ENCODE measurements at places on chromosomes 13 and 19. TPM values are rescaled to one million over a fixed set of nuclear protein-coding genes. Genes with fewer than 3 reads are reported as not detected.

The LGALS4 gene
- polyA plus RNA-seq: 680 TPM

The CGB1 gene
- not detected for polyA plus RNA-seq

The TRAPPC6A gene
- polyA plus RNA-seq: 50.2 TPM

The KCTD4 gene
- 0.10 TPM for polyA plus RNA-seq

The SARS2 gene
- 34.9 TPM for polyA plus RNA-seq

DNA sequence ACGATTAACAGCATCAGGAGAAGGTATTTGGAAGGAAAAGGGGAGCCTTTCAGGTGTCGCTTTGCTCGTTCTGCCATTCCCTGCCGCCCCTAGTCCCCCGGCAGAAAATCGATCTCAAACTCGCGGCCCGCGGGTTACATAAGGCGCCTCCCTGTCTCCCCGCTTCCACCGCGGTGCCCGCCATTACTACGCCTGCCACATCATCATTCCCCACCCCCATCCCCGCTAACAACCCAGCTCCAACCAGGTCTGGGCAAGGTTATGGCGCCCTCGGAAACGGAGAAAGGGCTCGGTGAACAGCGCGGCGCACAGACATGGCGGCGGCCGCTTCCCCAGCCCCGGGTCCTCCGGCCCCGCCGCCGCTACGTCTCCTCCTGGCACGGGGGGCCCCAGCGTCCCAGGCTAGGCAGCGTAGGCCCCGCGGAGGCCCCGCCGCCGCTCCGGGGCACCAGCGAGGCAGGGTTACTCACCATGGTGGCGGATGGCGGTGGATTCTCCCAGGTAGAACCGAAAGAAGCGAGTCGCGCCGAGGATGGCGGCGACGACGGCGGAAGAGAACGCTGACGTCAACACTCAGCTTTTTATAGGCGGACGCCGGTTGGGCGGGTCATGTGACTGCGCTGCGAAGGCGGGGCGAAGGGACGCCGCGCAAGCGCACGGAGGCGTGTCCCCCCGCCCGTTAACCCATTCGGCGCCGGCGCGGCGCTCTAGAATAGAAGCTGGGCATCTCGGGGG lies at the start of gene EEF2:
Gene EEF2 (minus strand): TSS at position 556 of the 735 bp plus-strand sequence. CDS start 83 bp downstream, at position 473.
- DNase-seq: peak; percentile 92
- peaks cover 35% of the 10 kb centered on the region for H3K4me1 ChIP-seq
- peaks cover 6% of the 10 kb centered on the region for H3K27me3 ChIP-seq
- H3K27ac ChIP-seq: peak within 1 kb of the TSS; percentile 86
- peaks cover 43% of the 10 kb centered on the region for H3K36me3 ChIP-seq
- peak within 1 kb of the TSS; percentile 97 for H3K4me3 ChIP-seq

DNA sequence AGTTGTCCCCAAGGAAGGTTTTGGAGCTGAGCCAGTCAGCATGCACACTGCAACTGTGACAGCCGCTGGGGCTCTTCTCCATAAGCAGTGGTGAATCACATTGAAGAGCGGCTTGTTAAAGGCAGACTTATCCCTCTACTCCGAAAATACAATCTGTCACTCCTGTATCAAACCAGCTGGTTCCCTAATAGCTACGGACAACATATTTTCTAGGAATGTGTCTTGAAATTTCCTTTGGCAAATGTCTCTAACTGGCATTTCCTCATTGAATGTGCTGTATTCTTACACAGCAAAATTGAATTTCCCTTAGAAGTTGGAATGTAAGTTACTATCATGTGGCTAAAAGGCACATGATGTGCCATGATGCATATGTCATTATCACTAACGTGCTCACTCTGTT lies 104.0 kb upstream of the GPR12 start:
- H3K27ac ChIP-seq: no peak overlapping the region
- H3K4me1 ChIP-seq: no peaks in the 10 kb centered on the region
- H3K4me3 ChIP-seq: no peak overlapping the region

- H3K27me3 ChIP-seq: no peaks in the 10 kb centered on the region
- H3K4me3 ChIP-seq: no peak overlapping the region
- H3K36me3 ChIP-seq: no peaks in the 10 kb centered on the region
- no peaks in the 10 kb centered on the region for H3K4me1 ChIP-seq
- DNase-seq: no peak
These were observed 493.3 kb downstream of the LMO7 start for GRCh38 chr13:76129305-76130000.

DNA sequence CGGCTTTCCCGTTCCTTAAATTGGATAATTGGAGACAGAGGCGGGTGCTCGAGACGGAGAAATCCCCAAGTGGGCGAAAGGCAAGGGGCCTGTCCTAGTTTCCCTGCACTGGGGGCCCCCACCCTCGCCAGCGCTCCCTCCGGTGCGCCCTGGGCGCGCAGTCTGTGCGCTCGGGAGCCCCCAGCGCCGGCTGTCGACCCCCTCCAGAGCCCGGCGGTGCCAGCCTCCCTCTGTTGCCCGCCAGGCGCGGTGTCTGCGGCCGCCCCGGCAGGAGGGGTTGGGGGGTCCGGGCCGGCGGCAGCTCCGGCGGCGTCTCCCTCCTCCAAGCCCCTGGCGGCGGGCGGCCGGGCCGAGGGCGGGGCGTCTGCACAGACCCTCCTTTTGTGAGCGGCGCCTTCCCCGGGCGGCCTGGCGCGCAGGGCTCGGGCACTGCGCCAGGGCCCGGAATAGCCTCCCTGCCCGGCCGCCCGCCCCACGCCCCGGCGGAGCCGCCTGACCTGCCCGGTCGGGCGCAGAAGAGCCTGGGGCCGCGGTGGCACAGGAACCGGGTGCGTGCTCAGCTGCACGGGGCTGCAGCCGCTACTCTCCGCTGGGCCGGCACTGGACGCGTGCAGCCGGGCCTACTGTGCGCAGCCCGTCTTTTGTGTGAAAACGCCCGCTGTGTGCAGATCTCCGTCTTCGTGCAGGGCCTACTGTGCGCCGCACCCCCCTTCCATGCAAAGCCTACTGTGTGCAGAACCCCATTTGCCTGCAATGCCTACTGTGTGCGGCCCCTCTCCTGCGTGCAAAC lies 13.2 kb downstream of the GADD45B start:
- H3K27ac ChIP-seq: no peak overlapping the region
- no peak overlapping the region for H3K4me3 ChIP-seq
- no peaks in the 10 kb centered on the region for H3K36me3 ChIP-seq

DNA sequence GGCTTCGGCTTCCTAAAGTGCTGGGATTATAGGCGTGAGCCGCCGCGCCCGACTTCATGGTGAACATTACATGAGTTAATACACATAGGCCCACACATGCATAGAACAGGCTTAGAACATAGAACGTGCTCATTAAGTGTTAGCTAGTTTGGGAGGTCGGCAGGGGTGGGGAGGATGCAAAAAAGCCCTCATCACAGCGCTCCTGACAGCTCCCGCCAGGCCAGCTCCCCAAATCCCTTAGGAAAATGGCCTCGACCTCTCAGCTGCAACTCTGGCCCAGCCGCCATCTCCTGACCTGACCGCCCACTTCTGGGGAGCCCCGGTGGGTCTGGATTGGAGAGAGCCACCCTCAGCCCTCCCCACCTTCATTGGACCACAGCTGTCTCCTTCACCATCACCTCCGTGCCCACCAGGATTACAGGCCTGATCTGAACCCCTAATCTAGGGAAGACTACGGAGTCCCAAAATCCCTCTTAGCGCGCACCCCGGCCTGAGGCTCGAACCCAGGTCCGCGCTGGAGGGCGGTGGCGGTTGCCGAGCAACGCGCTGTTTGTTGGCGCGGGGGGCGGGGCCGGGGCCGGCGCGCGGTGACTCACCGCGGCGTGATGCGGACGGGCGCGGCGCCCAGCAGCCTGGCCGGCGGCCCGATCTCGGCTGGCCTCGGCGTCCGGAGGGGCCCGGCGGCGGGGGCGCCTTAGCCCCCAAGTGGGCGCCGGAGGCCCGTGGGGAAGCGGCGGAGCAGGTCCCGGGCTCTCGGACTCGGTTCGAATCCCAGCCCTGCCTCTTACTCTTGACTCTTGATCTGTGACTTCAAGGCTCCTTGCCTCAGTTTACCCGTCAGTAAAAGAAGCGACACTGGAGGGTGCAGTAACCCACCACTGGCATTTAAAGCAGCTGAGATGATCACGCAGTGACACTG lies 26.7 kb upstream of the NANOS3 start:
- peak overlapping the region; percentile 85 for H3K27ac ChIP-seq
- peak overlapping the region; percentile 22 for H3K4me3 ChIP-seq
- no peaks in the 10 kb centered on the region for H3K27me3 ChIP-seq
